Uterus (tissue), 4 donors: ENCODE measurements at places on chromosomes 12 and 14.

DNA sequence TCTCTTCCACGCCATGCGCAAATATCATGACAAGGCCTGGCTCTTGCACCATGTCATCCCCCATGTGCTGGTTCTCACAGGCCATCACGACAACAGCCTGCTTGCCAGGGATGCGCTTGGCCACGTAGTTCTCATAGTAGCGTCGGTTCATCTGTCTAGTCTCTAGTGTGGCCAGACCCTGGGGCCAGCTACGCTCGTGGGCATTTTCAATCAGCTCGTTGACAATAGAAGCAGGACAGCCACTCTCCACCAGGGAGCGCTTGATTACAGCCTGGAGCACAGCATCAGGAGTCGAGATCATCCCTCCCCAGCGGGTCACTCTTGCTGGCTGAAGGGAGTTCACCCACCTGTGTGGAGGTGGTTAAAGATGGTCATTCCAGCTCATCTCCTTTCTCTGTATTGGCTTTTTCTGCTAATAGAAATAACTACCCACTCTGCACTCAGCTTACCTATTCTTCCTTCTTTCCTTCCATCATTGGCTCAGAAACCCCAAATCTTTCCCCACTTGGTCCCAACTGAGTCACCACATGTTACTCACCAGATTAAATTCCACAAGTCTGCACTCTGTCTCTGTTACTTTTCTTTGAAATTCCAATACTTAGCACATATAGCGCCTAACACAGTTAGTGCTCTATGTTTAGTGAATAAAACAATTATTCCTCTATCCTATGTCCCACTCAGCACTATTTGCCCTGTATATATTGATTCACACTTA is 15.1 kb downstream of the RNF41 start:
- DNase-seq: peak; percentile 57

DNA sequence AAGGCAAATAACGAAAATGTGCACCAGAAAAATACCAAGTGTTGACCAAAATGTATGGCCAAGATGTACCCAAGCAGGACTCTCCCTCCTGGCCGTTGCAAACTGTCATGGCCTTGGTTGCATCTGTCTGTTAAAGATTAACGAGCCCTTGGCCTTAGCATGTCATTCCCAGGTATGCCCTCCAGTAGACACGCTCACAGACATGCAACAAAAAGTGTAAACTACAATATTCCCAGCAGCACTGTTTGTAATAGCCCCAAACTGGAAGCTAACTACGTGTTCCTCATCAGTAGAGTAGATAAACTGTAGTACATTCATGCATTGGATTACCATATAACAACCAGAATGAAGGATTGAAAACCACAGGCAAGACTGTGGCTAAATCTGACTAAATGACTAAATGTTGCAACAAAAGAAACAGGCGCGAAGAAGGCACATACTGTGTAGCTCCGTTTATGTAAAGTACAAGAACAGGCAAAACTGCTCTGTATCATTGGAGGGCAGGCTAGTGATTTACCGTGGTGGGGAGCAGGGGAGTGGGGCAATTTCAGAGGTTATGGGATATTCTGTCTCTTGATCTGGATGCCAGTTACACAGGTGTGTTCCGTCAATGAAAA is 232.8 kb upstream of the DIO3 start:
- DNase-seq: no peak

DNA sequence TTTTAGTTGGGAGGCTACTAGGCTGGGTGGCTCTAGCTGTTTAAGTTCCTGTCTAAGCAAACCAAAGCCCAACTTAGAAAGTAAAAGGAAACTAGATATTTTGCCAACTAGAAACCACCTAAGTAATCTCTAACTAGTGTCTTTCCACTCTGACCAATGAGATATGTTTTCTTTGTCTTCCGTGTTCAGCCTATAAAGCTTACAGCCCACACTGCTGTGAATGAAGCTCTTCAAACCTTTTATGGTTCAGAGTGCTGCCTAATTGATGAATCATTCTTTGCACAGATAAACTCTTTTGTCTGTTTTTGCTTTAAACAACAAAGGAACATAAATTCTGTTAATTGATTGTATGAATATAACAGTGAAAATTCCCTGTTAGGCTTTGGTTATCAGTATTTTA is 66.1 kb downstream of the FUT8 start:
- no peak for DNase-seq

DNA sequence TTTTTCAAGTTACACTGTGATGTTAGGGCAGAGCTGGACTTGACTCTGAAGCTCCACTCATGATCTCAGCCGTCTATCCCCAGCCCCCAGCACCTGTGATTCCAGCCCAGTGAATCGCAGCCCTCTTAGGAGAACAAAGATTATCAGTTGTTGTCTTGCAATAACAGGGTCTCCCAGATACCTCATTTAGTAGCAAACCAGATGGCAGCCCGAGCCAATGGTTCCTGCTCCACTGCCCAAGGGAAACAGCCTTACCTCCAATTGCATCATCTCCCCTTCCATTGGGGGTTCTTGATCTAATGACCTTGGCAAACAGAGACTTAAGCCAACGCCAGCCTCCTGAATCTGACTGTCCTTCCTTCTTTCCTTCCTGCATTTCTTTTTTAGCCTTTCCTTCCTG is 371.2 kb downstream of the BCL11B start:
- no peak for DNase-seq

GRCh38 chr12:70002097-70002911 is 177.3 kb downstream of the MYRFL start:
- DNase-seq: no peak

DNA sequence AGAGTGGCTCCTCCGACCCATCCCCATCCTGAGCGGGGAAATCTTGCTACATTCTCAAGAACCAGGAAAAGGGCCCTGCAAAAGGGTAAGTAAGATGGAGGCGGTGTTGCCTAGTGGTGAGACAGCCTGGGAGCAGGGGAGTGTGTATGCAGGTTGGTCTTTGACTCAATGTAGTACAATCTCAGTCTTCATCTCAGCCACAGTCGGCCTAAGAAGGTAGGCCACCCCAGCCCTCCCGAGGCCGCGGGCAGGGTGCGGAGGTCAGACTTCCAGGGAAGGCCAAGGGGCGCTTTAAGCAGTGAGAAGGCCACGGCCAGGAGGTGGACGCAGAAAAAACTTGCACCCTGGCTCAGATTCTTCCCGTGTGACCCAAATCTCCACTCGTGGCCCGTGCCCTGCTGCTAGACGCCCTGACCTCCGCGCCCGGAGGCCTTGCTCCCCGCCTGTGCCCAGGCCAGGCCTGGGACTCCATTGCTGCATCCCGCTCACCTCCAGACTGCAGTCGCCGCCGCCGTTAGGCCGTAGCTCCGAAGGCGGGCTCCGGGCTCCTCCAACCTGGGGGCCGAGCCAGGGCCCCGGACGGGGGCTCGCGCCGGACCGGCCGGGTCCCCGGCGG is 435 bp downstream of the FOXM1 start:
- no peak for DNase-seq

DNA sequence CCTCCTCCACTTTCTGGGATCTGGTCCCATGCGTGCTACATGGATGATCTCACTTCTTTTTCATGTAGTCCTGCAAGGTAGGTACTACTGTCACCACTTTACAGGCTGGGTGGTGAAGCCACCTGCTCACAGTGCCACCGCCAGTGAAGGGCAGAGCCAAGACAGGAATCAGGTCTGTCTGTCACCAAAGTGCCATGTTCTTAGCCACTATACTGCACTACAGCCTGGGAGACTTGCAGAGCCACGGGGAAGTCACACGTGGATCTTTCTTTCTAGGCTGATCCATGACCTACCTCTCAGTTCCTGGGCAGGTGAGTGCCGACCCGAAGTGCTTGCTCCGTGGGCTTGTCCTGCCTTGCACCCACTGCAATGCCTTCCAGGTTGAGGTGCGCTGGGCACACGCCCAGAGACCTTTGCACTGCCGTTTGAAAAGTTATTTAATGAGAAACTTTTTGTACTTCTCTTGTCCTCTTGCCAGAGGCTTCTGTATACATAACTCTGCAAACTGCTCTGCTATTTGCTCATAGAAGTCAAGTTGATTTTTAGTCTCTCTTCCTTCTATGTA is 19.7 kb upstream of the CLMN start:
- no peak for DNase-seq

GRCh38 chr12:6294156-6295093 is 16.1 kb upstream of the PLEKHG6 start:
- DNase-seq: no peak

DNA sequence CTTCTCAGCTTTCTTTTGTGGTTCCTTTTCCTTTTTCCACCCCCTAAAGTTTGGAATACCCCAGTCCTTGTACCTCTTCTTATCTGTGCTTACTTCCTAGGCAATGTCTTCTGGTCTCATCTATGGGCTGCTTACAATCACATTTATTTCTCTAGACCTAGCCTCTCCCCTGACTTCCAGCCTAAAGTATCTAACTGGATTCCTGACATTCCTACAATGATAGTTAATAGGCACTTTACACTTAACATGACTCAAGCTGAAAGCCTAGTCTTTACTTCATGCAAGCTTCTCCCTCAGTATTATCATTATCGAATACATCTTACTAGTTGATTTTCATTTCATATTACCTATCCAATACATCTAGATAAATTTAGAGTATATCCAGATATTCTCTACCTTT is 21.2 kb downstream of the CLECL1 start:
- no peak for DNase-seq

DNA sequence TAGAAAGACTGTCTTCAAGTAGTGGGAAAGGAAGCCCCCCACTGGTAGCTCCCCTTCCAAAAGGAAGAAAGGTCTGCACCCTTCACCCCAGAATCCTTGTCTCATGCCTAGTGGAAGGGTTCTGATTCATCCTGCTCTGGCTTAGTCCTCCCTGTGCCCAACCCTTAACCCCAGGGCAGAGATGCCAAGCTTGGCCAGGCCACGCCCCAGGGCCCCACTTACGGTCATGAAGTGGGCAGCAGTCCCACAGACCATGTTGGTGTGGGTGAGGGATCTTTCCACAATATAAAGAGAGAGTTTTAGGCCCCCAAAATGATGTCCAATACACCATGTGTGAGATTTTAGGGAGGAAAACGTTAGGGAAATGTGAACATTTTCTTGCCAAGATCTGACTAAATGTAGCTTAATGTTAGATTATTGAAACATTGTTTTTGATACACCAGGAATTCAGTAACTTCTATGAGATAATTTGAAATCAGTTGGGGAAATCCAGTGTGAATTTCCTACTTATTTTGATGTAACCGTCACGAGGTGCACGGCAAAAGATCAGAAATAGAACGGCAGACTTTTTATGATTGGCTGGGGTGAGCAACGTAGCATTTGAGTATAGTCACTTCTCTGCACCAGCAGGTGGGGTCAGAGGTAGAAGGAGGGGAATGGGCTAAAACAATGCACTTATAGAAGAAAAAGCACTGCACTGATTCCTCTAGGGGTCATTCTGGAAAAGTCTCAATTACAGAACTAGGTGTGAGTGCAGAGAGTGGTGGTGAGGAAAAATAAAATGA is 8.2 kb upstream of the SSPN start:
- DNase-seq: no peak

- DNase-seq: no peak
These were observed 27.5 kb upstream of the OAS1 start for GRCh38 chr12:112879191-112879705.

DNA sequence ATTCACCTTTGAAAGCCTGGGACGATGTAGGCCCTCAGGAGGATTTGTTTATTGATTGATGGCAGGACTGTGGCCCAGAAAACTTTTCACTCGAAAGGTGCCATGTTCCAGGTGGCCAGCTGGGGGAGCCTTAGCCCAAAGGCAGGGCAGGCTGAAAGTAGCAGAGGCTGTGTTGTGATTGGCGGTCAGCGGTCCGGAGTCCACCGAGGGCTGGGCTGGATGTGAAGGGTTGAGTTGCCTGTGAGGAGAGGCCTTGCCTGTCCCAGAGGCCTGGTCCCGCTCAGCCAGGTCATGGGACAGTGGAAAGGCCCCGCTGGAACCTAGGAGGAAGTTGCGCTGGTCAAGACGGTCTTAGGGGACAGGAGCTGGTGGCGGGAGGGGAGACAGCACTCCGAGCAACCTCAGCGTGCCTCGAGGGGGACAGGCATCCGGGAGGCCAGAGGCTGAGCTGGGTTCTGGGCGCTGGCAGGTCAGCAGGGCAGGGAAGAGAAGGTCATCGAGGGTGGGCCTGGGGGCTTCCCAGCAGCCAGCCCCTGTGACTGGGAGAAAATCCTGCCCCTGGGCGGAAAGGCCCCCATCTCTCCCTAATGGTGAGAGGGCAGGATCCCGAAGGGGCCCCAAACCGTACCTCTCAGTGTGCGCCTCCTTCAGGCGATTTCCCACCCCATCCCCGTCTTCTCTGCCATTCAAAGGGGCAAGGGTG is 26.3 kb downstream of the CMA1 start:
- DNase-seq: no peak

DNA sequence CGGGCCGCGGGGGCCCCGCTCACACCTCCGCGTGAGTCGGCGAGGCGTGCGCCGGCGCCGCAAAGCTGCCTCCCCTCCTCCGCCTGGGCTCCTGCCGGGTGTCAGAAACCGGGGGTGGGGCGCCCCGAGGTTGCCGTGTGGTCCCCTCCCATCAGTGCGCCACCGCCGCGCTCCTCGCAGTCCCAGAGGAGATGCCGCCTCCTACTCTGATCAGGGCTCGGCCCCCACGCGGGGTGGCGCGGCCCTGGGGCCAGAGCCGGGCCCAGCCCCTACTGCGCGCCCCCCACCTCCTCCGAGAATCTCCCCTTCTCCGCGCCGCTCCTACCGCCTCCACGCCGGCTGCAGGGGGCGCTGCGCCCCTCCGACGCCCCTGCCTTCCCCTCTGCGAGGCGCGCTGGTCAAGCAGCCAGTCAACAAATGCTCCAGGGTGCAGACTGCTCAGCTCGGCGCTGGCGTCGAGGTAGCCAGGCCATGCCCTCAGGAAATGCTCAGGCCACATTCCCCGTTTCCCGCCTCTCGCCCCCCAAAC is 467 bp upstream of the JAG2 start:
- no peak for DNase-seq

DNA sequence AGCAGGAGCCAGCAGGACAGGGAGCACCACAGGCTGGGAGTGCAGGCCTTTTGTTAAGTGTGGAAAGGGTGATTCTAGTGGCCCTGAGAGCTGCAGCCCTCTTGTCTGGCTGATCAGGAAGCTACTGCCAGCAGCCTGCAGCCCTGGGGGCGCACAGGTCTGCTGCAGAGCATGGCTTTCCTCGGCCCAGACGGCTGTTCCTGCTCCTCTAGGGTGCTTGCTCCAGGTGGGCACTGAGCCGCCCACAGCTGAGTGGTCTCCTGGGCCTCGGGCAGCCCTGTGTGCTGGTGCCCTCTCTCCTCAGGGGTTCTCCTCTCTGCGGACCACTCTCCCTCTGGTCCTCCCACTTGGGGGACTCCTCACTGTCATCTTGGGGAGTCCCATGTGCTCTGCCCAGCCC is 18.9 kb downstream of the CCDC88C start:
- no peak for DNase-seq

DNA sequence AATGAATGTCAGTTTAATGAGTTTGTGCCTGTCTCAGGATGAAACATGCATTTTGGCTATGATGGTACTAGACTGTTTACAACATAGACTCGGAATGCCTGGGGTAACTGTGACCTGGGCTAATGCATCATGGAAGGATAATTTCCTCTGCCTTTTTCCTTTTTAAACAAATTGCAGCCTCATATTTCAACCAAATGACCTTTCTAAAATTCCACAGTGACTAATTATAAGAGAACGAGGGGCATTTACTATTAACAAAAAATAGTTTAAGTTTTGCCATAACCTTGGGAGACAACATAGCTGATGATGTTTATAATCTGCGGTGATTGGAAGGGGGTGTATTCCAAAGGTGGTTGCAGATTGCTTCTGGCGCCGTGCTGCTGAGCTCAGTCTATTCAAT is 1140.5 kb downstream of the GALC start:
- no peak for DNase-seq

- DNase-seq: no peak
These were observed 63.6 kb upstream of the BCL2L14 start for GRCh38 chr12:12007001-12007712.

GRCh38 chr12:55624056-55624455 is 12.6 kb upstream of the OR10P1 start:
- DNase-seq: no peak

- no peak for DNase-seq
These were observed 994 bp downstream of the PRORP start for GRCh38 chr14:35123388-35123703.
